NCI-H2227 treated with DMSO at 0.1 percent for 48 hours (cell line): ENCODE measurements at places on chromosomes 11 and 22.

DNA sequence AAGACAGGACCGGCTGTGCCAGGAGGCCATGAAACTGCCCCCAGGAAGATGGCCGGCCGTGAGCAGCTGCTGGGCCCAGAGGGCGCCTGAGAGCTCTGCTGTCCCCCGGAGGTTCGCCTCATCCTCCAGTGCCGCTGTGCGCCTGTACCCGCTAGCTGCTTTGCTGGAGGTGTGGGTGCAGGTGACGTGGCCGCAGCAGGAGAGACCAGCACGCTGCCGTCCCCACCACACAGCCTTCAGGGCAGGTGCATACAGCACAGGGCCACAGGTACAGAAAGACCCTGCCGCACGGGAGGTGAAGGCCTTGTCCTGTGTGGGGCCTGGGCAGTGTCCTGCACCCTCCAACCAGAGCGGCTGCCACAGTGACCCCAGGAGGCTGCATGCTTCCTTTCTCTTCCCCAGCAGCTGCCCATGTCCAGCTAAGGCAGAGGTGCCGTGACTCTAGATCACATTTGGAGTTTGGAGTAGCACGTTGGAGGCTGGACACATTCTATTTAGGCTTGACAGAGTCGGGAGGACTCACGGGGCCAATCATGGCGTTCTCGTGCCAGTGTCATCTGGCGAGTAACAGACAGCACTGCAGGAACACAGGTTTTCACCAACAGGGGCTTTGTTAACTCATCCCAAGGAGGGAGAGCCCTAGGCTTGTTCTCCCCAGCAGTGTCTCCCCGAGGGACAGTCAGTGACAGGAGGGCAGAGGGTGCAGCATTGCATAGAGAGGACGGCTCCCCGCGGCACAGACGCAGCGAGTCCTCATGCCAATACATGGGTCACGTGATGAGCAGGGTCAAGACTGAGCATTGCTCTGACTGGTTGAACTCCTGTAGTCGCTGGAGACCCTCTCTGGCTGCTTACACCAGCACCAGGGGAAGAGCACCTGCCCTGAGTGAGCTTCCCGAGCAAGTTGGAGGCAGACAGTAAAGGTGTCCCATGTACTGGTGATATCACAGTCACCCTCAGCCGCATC, 18.7 kb upstream of the PANX2 start:
- no peak for DNase-seq

DNA sequence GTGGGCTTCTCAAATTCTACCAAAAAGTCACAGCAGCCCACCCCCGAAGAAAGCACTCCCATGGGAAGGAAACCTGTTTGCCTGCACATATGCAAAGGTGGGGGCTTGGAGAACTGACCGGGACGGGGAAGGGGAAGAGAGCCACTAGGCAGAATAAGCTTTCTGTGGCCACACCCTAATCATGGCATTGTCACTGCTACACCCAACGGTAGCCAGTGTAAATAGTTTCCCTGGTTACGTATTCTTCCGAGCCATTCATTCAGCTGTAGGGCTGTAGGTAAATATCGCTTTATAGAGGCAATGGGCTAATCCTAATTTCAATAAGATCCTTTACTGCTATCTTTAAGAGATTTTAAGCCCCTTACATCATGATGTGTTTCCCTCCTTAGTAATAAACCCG, 61.7 kb downstream of the PRDM11 start:
- no peak for DNase-seq

GRCh38 chr11:118339281-118339961, 3.1 kb downstream of the CD3D start:
- no peak for DNase-seq

GRCh38 chr11:96472085-96472484, 82.3 kb downstream of the JRKL start:
- DNase-seq = no peak

- DNase-seq = peak; percentile 92
These were observed at the start of gene DPAGT1 for GRCh38 chr11:119101759-119102423. Gene DPAGT1, minus strand, starts transcription at chr11:119101853. Its CDS starts 198 bp downstream, at chr11:119101655.

DNA sequence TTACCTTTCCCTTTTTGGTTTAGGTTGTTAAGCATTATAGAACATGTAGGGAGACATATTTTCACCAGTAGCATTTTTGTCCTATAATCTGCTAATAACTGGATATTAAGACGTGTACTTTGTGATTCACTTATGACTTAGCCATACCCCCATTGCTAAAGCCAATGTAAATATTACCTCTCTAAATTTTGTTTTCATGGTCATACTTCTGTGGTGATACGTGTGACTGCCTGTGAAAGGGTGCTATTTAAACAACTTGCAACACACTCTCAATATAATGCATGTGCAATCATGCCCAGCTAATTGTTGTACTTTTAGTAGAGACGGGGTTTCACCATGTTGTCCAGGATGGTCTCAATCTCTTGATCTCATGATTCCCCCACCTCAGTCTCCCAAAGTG, 36.2 kb upstream of the PAK1 start:
- no peak for DNase-seq

- DNase-seq = peak; percentile 57
These were observed 161.9 kb downstream of the INSC start for GRCh38 chr11:15276621-15277020.

GRCh38 chr22:32518848-32519247, 44.2 kb downstream of the FBXO7 start:
- no peak for DNase-seq

- no peak for DNase-seq
These were observed 27.4 kb downstream of the SLC43A1 start for GRCh38 chr11:57487920-57488659.

GRCh38 chr11:72048766-72049460, 31.4 kb downstream of the NUMA1 start:
- DNase-seq = peak; percentile 89
